ENCODE measurements at places on chromosomes 2 and 18.

GRCh38 chr2:119009110-119009509 lies 67.1 kb downstream of the MARCO start:
- no peak for DNase-seq

DNA sequence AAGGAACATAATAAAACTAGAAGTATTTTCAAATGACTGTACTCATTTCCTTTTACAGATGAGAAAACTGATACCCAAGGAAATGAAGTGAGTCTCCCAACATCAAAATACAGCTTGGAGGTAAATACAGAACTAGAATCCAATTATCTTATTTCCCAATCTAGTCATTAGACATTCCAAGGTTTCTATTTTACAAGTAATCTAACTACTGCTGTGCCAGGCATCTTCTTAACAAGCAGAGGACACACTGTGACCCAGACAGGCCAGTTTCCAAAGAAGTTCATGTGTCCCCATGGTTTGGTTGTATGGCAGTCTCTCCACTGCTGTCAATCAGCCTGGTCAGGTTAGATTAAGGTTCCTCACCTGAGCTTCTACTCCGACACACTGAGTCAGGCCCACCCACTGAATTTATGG lies 143.5 kb downstream of the THADA start:
- no peak for DNase-seq

GRCh38 chr2:238134393-238134785 lies 4.1 kb upstream of the KLHL30 start:
- no peak for DNase-seq

- no peak for DNase-seq
Measured at GRCh38 chr18:6203791-6204190, 210.9 kb downstream of the L3MBTL4 start.

DNA sequence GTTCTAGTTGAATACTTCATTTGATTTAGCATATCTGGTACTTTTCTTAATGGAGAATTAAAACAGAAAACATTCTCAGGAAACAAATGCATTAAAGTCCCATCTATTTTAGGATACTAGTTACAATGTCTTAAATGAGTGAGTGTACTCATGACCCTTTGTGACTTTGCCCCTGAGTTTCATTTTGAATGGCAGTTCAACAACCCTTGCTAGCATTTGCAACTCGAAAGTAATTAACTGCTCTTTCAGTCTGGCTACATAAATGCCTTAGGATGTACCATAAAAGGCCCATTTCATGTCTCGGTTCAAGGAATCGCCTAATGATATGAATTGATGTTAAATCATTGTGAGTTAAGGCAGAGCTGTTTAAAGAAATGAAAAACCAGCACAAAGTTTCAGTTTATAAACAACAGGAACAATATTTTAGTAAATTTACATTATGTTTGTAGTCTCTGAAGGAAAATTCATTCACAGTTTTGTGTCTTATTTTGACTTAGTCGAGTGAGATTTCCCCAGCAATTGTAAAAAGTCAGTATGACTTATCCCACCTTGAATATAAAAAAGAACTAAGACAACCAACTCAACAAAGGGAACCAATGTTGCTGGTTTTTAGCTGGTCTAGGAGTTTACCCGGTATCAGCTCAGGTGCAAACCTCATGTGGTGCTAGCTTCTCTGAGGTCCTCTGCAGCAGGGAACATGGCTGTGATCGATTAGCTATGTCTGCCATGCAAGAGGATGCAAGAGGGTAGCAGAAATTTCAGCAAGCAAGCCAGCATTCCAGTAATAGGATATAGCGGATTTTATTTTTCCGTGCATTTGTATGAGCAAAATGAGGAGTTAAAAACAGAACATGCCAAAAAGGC lies 386.2 kb downstream of the PTPRM start:
- no peak for DNase-seq

- DNase-seq, result no peak
Measured at GRCh38 chr2:240443891-240444301, 8.4 kb downstream of the GPC1 start.

DNA sequence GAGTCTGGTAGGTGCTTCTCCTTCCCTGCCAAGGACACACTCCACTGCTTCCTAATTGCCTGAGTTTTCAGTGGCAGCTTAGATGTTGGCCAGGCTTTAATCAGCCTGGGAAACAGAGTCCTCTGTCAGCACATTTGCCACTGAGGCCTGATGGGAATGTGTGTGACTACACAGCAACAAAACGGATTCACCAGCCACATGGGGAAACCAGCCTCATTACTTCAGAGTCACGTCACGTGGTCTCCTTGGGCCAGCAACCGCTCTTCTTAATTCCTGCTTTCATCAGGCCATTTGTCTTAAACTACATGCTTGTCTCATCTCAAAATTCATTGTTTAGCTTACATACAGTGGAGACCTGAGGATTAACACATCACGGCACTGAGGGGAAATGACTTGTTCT lies 93.9 kb upstream of the LTBP1 start:
- no peak for DNase-seq

- DNase-seq, result peak; percentile 12
Measured at GRCh38 chr2:219175928-219176817, 552 bp downstream of the CNPPD1 start.

- no peak for DNase-seq
Measured at GRCh38 chr2:119119076-119119785, 39.3 kb downstream of the C1QL2 start.

GRCh38 chr2:188076149-188077056 lies 215.3 kb upstream of the GULP1 start:
- DNase-seq, result no peak

- no peak for DNase-seq
Measured at GRCh38 chr2:190780594-190780993, 100.0 kb upstream of the GLS start.

GRCh38 chr2:21299411-21299810 lies 175.6 kb downstream of the TDRD15 start:
- no peak for DNase-seq

- peak; percentile 70 for DNase-seq
Measured at GRCh38 chr18:13382366-13382953, 163.9 kb downstream of the LDLRAD4 start.

DNA sequence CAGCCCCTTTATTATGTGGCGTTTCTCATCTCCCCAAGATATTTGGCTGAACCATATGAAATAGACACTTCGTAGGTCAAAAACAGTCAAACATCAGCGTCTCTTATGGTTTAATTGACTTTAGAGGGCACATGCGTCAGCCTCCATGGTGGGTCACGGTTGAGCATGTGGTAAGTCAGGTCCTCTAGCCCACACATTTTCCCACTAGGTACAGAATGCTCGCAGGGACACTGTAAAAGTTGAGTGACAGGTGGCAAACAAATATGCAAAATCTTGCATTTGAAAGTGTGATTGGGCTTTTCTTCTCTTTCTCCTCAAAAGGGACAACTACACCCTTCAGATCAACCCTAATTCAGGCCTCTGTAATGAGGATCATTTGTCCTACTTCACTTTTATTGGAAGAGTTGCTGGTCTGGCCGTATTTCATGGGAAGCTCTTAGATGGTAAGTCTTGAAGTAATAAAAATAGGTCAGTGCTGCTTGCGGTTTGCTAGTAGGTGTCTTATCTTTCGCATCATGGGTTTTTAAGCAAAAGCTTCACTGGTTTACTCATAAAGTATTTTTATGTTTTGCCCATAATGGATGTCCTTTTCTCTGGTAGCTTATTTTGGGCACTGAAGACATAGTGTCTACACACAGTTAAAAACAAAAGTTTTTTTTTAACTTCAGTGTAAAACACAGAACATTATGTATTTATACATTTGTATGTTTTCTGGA lies 261.3 kb downstream of the ALPK2 start:
- DNase-seq, result no peak

DNA sequence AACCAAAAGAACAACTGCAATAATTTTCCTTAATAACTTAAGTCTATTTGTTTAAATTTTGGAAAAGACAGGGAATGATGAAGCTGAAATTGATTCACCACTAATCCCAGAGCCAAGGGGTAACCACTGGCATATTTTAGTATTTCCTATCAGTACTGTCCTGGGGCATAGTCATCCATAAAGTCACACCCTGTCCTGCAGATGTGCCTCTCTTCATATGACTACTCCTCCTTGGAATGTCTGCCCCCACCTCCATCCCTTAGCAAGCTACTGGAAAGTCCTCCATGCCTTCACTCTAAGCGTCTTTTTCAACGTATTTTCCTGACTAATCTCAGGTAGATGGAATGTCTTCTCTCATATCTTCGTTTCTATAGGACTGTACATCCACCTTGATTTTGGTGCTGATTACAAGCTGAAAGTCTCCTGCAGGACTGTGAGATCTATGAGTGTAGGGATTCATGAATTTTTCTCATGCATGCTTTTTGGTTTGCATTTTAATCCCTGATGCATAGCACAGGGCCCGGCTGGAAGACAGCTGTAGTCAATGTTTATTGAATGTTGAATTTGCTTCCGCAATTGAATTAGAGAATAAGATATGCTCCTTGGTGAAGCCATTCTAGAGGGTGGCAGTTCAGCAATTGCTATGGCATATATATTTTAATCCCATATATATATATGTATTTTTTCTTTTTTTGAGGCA lies 85.6 kb downstream of the MOGAT1 start:
- no peak for DNase-seq

- DNase-seq, result no peak
Measured at GRCh38 chr18:78582898-78583738, 396.5 kb upstream of the SALL3 start.

- DNase-seq, result no peak
Measured at GRCh38 chr2:98541489-98541888, 66.8 kb downstream of the COA5 start.

GRCh38 chr2:30934066-30934465 lies 126.8 kb upstream of the CAPN13 start:
- DNase-seq, result no peak

GRCh38 chr18:49648811-49649210 lies 87.0 kb downstream of the LIPG start:
- DNase-seq, result no peak

GRCh38 chr2:100865816-100866460 lies 46.0 kb downstream of the NPAS2 start:
- no peak for DNase-seq

- no peak for DNase-seq
Measured at GRCh38 chr2:161036926-161037325, 123.3 kb upstream of the TANK start.

DNA sequence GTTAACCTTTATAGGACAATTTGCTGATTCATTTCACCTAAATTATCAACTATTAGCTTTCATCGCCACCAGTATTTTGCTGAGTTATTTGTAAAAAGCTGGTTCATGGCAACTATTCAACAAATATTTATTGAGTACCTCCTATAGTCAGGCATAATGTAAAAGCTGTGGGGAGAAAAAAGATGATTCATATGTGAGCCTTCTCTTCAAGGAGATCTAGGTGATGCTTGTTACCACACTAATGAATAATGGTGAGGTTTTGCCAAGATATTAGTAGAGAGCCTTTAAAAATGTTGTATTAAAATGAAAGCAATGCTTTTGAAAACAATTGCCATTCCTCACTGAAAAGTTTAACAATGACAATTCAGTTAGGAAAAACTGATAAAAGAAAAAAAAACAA lies 187.8 kb downstream of the ANKRD44 start:
- no peak for DNase-seq

- no peak for DNase-seq
Measured at GRCh38 chr18:51150113-51150700, 47.3 kb downstream of the MEX3C start.

- DNase-seq, result no peak
Measured at GRCh38 chr2:70442301-70443077, 111.1 kb downstream of the TGFA start.

GRCh38 chr2:239399433-239399920 lies 1.3 kb downstream of the HDAC4 start:
- peak; percentile 46 for DNase-seq

DNA sequence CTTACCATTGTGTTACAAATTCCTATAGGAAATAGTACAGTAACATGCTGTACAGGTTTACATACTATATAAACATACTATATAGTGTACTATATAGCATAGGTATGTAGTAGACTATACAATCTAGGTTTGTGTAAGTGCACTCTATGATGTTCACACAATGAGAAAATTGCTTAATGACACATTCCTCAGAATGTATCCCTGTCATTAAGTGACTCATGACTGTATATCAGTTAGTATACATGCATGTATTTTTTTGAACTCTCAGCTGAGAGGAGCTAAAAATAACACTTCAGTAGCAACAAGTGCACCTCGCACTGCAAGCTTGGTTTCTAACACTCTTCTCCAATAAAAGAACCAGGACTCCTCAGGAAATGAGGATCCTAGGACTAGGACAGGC lies 19.5 kb upstream of the ASXL3 start:
- DNase-seq, result no peak

DNA sequence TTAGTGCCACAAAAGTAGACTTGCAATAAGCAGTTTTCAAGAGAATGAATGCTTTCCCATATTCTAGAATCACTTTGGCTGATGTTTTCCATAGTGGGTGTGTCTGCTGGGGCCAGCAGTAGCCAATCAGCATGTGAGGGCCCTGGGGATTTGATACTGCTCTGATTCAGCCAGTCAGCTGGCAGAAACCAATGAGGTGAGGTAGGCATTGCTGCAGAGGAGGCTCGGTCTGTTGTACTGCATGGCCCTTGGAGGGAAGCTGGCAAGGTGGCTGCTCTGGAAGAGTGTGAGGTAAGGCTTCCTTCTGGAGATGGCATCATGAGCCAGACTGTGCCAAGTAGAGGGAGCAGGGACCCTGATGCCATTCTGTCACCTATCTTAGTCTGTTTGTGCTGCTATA lies 22.7 kb downstream of the TMEM87B start:
- no peak for DNase-seq

DNA sequence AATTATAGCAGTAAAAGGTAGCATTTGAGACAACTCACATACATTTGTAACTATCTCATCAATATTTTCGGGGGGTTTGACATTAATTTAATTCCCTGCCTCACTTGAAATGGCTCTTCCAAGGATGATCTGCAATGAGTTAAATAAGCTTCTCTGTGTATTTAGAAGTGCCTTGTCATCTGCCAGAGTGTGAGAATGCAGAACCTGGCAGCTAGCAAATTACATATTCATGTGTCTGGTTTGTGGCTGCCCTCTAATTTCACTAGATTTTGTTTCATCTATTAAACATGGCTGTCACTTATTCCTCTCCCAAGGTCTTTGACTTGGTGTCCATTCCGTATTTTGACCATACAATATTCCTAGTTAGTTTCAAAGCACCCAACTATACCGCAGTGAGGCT lies 158.3 kb upstream of the CAVIN2 start:
- no peak for DNase-seq

DNA sequence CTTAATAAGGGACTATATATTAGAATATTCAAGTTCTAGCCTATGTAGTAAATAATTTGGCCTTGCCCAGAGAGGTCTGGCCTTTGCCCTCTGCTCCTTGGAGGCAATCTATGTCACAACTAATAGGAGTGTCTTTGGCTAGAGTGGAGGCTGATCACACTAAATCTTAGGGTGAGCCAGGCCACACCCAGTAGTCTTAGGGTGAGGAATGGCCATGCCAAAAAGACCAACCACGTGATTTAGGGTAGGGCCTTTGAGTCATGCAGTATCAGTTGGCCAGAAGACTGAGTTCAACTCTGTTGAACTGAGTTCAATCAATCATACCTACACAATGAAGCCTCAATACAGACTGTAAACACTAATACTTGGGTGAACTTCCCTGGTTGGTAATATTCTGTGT lies 26.0 kb upstream of the FLACC1 start:
- DNase-seq, result no peak

- no peak for DNase-seq
Measured at GRCh38 chr2:198144660-198145059, 340.3 kb downstream of the PLCL1 start.

GRCh38 chr2:170548304-170548703 lies 166.8 kb upstream of the SP5 start:
- no peak for DNase-seq
